Activated CD4-positive, alpha-beta memory T cell treated with anti-CD3 and anti-CD28 coated beads, Interleukin-2, amount 10 ng/mL, durations not matched to agents 7 days and 5 days (primary cell): ENCODE measurements at places on chromosomes 3 and 15. TPM values are rescaled to one million over a fixed set of nuclear protein-coding genes. Genes with fewer than 3 reads are reported as not detected.
A peak's percentile ranks its signal among the peaks of the same experiment; 100 is the strongest.

DNA sequence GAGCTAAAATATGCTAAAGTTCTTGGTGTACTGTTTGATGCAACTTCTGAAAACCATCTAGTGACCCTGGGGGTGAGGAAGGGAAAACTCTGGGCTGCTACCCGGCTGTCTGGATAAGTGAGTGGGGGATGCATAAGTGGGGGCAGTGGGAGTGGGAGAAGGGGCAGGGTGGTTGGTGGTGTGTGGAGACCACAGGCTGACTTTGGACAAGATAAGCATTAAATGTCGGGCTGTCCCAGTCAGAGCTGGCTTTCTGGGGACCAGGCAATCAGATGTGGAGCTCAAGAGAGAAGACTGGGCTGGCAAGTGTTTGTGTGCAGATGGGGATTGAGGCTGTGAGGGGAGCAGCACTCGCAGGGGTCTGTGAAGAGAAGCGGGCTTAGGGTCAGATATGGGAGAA is 11.0 kb upstream of the XIRP1 start:
- peaks cover 37% of the 10 kb centered on the region for H3K27me3 ChIP-seq
- peaks cover 10% of the 10 kb centered on the region for H3K4me1 ChIP-seq
- no peak overlapping the region for H3K4me3 ChIP-seq
- no peaks in the 10 kb centered on the region for H3K36me3 ChIP-seq
- DNase-seq, result no peak
- H3K27ac ChIP-seq, result no peak overlapping the region

DNA sequence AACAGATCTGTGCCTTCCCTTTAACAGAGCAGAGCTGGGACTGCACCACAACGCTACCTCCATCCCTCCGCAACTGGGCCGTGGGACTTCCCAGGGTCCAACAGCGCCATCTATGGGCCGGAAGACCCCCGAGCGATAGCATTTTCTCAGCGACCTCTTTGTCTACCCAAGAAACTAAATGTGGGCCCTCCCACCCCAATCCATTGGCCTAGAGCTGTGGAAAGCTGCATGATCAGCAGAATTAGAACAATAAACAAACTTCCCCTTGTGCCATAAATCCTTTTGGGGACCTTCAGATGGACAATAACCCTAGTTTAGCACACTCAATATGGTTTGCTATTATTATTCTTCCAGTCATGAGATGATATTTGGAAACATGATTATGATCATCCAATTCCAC is 74.8 kb upstream of the NTRK3 start:
- H3K4me1 ChIP-seq, result no peaks in the 10 kb centered on the region
- H3K36me3 ChIP-seq, result no peaks in the 10 kb centered on the region
- DNase-seq, result peak; percentile 39
- no peak overlapping the region for H3K27ac ChIP-seq
- H3K4me3 ChIP-seq, result no peak overlapping the region
- peaks cover 10% of the 10 kb centered on the region for H3K27me3 ChIP-seq

GRCh38 chr15:39124155-39124552 is 456.7 kb upstream of the THBS1 start:
- no peak for DNase-seq
- H3K27me3 ChIP-seq, result peaks cover 21% of the 10 kb centered on the region
- no peak overlapping the region for H3K27ac ChIP-seq
- H3K4me3 ChIP-seq, result no peak overlapping the region

GRCh38 chr3:124133366-124133940 is 141.5 kb upstream of the ROPN1 start:
- H3K27me3 ChIP-seq, result no peaks in the 10 kb centered on the region
- H3K27ac ChIP-seq, result no peak overlapping the region
- H3K36me3 ChIP-seq, result no peaks in the 10 kb centered on the region
- no peak overlapping the region for H3K4me3 ChIP-seq
- no peak for DNase-seq
- H3K4me1 ChIP-seq, result no peaks in the 10 kb centered on the region

- no peak for DNase-seq
- H3K4me3 ChIP-seq, result no peak overlapping the region
- peaks cover 2% of the 10 kb centered on the region for H3K27me3 ChIP-seq
Measured at GRCh38 chr15:99121207-99121606, 16.3 kb downstream of the SYNM start.

The C2CD4A gene
- 0.23 TPM for total RNA-seq

The CIAO2A gene
- 74.4 TPM for total RNA-seq
